Heart right ventricle (tissue), 16 donors: ENCODE measurements at places on chromosomes 1 and 21. TPM values are rescaled to one million over a fixed set of nuclear protein-coding genes. Genes with fewer than 3 reads are reported as not detected.

DNA sequence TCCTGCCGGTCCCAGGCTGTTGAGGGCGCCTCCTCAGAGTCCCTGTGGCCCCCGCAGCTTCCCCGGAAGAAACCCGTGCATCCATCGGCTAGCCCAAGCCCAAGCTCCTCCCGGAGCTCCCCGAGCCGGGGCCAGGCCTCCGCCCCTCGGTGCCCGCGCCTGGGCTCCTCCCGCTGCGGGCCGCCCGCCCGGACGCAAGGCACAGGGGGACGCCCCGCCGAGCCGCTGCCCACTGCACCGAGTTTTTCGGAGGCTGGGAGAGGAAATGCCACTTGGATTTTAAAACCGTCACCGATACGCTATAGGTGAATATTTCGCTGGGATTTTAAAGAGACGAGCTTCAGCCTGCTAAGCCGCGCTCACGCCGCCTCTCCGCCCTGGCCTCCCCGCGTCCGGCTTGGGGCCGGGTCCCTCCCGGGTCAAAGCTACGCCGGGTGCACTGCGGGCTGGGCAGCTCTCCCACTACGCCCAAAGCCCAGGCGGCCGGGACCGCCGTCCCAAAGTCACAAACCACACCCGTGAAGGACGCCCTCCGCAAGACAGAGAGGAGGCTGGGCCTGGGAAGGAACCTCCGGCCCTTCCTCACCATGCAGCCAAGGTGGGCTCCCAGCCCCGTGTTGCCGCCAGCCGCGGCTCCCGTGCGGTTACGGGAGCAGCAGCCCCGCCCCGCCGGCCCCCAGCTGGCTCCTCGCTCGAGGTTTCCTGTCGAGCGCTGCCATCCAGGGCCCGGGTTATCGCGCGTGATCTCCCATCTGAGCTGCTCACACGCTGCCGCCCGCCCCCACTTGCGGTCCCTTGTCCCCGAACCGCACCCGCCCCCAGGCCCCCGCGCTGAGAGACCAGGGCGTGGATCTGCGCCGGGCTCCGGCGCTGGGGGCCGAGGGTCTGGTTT, 63.2 kb downstream of the CD247 start:
- H3K27me3 ChIP-seq = peaks cover 4% of the 10 kb centered on the region
- H3K36me3 ChIP-seq = no peaks in the 10 kb centered on the region
- H3K4me1 ChIP-seq = peaks cover 14% of the 10 kb centered on the region
- peak overlapping the region; percentile 92 for H3K27ac ChIP-seq

SIK1 gene
- 24.5 TPM for total RNA-seq

DNA sequence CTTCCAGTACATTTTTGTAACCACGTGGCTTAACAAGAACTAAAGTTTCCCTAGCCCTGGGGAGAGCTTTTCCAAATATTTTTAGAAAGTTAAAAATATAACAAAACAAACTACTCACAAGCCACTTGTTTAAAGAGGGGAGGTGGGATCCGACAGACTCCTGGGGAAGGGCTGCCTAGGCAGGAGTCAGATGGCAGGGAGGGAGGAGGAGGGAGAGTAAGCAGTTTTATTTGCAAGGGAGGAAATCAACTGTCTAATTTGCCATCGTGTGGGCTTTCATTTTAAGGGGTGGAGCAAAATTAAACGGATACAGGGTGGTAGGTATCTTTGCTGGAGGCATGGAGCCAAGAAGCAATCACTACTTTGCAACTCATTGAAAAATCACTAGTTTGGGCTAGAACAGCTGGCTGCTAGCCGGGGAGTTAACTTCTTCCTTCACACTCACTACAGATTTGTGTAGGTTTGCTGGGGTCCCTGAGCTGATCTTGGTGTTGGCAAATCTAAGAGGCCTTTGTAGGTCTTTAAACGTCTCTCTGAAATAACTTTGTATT, 8.8 kb downstream of the BARHL2 start:
- H3K4me3 ChIP-seq = no peak overlapping the region
- no peak for DNase-seq
- H3K36me3 ChIP-seq = no peaks in the 10 kb centered on the region
- H3K27ac ChIP-seq = no peak overlapping the region
- H3K4me1 ChIP-seq = peaks cover 23% of the 10 kb centered on the region
- H3K27me3 ChIP-seq = peaks cover 22% of the 10 kb centered on the region

TMEM63A gene
- 22.4 TPM for total RNA-seq

DNA sequence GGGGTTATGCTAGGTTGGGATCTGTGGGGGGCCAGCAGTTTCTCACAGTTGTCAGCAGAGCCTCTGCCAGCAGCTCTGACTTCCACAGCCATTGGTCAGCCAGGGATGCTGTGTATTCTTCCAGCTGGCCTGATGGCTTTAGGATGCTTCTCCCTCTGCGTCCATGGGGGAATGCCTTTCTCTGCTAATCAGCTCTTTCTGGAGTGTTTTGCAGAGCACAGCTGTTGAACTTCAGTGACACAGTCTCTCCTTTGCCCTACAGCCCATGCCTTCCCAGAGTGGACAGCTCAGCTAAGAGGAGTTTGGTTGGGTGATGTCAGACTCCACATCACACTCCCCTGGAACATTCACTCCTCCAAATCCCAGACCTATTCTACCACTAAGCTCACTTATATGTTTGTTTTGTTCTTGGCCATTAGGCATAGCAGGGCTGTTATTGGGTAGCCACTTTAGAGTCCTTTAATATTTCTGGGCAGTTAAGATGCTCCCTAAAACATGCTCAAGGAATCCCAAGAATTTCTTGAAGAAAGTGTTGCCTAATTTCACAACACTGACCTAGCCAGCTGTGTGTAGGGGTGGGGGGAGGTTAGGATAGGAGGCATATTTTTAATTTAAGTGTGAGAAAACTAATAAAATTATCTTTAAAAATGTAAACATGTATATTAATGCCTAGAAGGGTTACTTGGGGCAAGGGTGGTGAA, 75.3 kb upstream of the KIAA0040 start:
- no peaks in the 10 kb centered on the region for H3K4me1 ChIP-seq
- no peaks in the 10 kb centered on the region for H3K36me3 ChIP-seq
- peak; percentile 83 for DNase-seq
- no peaks in the 10 kb centered on the region for H3K27me3 ChIP-seq
- peak overlapping the region; percentile 73 for H3K27ac ChIP-seq
- no peak overlapping the region for H3K4me3 ChIP-seq

GRCh38 chr21:29506947-29507346, 208.2 kb downstream of the BACH1 start:
- H3K4me1 ChIP-seq = no peaks in the 10 kb centered on the region
- H3K27ac ChIP-seq = no peak overlapping the region
- no peak overlapping the region for H3K4me3 ChIP-seq
- no peak for DNase-seq
- H3K36me3 ChIP-seq = no peaks in the 10 kb centered on the region

- peaks cover 7% of the 10 kb centered on the region for H3K36me3 ChIP-seq
- no peak for DNase-seq
- H3K4me1 ChIP-seq = no peaks in the 10 kb centered on the region
- H3K27me3 ChIP-seq = no peaks in the 10 kb centered on the region
- no peak overlapping the region for H3K27ac ChIP-seq
Observed at GRCh38 chr1:52096216-52096615, 40.1 kb downstream of the BTF3L4 start.

DNA sequence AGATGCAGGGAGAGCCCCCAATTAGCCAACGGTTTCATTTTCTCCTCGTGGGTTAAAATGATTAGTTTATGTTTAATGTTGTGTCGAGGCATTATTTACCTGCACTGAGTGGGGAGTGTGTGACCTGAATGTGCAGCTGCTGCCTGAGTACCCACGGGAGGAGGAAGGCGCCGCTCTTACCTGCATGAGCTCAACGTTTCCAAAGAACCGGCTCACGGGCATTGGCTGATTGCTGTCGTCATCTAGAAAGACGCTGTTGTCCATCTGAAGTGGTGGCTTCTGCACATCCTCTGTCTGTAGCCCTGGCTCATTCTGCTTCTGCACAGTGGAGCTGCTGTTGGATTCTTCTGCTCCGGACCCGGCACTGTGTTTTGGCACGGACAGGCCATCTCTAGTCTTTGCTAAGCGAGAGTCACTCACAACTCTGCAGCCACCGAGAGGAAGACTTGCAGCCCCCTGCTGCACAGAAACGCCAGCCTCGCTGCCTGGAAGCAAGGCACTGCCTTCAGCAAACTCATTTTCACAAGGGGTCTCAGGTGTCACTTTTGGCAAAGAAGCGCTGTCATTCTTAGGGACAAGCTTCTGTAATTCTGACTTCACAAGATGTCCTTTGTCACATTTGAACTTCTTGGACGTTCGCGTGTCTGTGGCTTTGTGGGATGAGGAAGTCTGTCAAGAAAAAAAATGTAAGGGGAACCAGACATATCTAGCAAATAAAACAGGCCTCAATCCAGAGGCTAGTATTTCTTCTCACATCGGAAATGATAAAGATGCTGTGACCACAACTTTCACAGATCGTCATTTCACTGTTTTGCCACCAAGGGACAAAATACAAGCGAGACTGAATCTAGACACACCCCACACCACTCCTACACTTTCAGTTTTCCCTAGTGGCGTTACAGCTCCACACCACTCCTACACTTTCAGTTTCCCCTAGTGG, 9.4 kb downstream of the C1orf174 start:
- no peaks in the 10 kb centered on the region for H3K4me1 ChIP-seq
- H3K27me3 ChIP-seq = no peaks in the 10 kb centered on the region
- peaks cover 5% of the 10 kb centered on the region for H3K36me3 ChIP-seq
- DNase-seq = no peak

DNA sequence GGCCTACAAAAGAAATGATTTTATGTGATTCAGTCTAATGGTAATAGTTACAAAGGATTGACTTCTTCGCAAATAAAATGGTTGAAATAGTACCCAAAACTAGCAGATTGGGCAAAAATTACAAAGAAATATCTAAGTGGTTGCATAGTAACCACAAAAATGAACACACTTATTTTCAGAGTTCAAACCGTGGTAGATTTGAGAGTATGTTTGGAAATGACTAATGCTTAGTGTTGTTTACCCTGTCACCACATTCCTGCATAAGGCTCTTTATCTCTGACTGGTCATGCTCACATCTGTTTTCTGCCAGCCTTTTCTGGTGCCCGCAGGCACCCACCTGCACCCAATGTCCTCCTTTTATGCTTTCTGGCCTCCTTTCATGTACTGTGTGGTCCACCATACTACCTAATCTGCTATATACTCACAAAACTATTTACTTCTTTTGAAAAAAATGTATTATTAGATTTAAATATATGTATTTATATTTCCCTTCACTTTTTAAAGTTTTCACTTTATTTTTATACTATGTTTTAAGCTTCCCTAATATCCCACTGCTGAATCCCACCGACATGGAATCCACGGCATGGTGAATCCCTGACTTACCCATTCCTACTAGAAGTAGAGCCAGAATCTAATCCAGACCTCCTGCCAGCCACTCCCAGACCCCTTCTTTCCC, 30.3 kb downstream of the PTPRC start:
- no peak for DNase-seq
- no peak overlapping the region for H3K27ac ChIP-seq
- no peak overlapping the region for H3K4me3 ChIP-seq
- H3K27me3 ChIP-seq = no peaks in the 10 kb centered on the region
- H3K4me1 ChIP-seq = no peaks in the 10 kb centered on the region

- no peak for DNase-seq
- H3K27me3 ChIP-seq = no peaks in the 10 kb centered on the region
- no peak overlapping the region for H3K4me3 ChIP-seq
- peaks cover 31% of the 10 kb centered on the region for H3K36me3 ChIP-seq
Observed at GRCh38 chr1:27609618-27610240, 5.8 kb upstream of the AHDC1 start.

- no peak overlapping the region for H3K4me3 ChIP-seq
- H3K27me3 ChIP-seq = no peaks in the 10 kb centered on the region
- no peaks in the 10 kb centered on the region for H3K4me1 ChIP-seq
- H3K27ac ChIP-seq = no peak overlapping the region
Observed at GRCh38 chr1:34460193-34460592, 283.5 kb downstream of the C1orf94 start.

GRCh38 chr1:67860776-67861175, 27.5 kb upstream of the GNG12 start:
- H3K27ac ChIP-seq = no peak overlapping the region
- no peak overlapping the region for H3K4me3 ChIP-seq
- H3K36me3 ChIP-seq = no peaks in the 10 kb centered on the region
